ENCODE measurements at places on chromosomes 7 and 10.

DNA sequence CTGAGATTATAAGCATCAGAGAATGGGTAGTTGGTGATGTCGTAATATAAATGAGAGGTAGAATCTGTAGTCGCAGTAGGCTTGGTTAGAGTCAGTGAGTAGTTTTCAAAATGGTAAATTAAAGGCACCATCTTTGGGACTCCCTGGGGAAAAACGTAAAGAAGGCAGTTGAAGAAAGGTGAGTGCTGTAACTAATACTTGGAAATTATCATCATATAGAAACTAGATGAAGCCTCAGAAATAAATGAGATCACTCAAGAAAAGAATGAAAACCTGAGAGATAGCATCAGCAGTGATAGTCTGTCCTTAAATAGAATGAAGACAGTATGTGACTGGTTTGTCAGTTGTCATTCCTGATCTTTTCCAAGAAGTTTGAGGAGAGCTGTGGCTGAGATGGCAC is 23.8 kb downstream of the PALS2 start:
- no peak for DNase-seq

DNA sequence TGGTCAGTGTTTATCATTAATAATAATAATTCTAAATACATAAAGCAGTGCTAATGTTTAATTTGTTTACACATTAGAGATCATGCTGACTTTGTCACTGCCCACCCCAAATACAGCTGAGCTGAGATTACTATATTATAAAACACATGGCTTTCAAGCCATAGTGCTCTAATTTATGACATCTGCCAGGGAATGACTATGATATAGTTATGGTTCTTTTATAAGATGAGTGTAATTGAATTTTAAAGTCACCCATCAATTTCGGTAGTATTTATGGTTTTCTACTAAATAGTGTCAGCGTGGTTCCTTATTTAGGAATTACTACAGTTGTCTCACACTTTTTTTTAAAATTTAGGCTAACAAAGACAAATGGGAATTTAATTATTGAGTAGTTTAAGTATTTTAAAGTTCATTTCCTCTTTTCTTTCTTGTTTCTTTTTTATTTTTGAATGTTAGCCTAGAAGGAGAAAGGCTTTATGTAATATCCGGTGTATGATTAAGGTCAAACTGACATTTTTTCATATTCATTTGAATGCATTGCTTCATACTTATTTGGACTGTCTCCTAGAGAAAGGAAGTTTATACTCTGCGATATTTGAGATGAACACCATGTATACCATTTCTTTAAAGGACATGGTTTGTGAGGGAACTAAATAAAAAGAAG is 3.9 kb downstream of the CDK14 start:
- DNase-seq: no peak

GRCh38 chr7:71461572-71461971 is 329.6 kb downstream of the GALNT17 start:
- DNase-seq: peak; percentile 59

GRCh38 chr10:60921633-60922032 is 22.4 kb downstream of the RHOBTB1 start:
- DNase-seq: no peak

GRCh38 chr10:6135039-6135438 is 46.2 kb downstream of the RBM17 start:
- DNase-seq: no peak

All from SK-N-MC (cell line).